ENCODE measurements at places on chromosomes 12 and 14.

DNA sequence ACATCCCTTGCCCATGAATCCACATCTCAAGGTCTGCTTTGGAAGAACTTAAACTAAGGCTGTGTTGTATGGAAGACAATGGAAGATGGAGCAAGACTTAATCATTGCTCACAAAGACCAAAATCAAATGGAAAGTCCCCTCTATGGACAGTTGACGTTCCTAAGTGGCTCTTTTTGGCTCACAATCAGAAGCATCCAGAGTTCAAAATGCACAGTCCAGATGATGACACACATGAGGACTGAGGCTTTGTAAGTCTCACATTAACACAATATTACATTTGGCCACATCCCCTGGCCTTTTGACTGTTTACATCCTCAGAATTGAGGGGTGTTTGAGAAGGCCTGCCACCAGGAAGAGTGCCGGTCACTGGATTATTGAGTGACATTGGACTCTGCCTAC, 122.3 kb upstream of the CPM start:
- DNase-seq = no peak

GRCh38 chr12:79737875-79738718, 47.3 kb upstream of the PAWR start:
- peak; percentile 40 for DNase-seq

GRCh38 chr12:12016284-12017100, 54.2 kb upstream of the BCL2L14 start:
- DNase-seq = no peak

DNA sequence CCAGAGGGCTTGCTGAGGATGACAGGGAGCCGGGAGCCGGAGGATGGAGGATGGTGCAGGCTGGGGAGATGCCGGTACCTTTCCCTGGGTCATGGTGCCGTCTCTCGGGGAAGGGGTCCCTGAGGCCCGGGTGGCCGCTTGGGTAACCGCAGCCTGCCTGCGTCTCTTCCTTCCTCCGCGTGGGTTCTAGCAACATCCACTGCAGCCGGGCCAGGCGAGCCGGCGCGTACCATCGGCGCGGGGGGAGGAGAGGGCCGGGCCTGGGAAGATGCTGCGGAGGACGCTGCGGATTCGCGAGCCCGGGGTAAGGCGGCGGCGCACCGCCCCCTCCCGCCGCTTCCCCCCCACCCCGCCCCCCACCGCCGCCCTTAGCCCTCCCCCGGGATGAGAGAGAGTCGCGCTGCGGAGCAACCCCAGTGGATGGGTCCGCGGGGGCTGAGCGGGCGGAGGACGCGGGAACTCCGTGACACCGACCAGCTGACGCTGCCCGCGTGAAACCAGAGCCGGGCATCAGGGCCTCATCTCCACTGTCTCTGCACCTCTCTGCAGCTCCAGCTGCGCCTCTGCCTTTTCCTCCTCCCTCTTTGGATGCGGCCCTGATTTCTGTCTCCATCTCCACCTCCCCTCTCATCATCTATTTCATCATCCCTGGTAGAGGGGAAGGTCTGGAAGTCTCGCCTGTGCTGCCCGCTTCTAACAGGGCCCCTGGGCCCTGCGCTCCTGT, at the start of gene FAIM2:
FAIM2 (minus strand) TSS at position 201 of the 724 bp plus-strand sequence; CDS start at position 93, 108 bp downstream.
- peak; percentile 19 for DNase-seq

DNA sequence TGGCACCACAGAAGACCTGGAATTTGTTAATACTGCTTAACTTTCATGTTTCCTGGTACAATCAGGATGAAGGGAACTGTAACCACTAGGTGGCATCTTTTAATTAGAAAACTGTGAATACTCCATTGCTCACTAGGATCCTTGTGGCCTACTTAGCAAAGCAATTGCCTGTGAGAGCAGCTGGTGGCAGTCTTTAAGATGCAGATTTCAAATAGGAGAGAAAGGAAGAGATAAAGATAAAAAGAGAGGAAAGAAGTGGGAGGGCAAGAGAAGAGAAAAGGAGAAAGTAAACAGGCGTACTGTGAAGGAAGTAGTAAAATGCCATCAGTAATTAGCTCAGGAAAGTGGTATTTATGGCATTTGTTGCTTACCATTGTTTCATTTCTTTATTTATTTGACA, 114.5 kb downstream of the RAD51B start:
- DNase-seq = peak; percentile 40

DNA sequence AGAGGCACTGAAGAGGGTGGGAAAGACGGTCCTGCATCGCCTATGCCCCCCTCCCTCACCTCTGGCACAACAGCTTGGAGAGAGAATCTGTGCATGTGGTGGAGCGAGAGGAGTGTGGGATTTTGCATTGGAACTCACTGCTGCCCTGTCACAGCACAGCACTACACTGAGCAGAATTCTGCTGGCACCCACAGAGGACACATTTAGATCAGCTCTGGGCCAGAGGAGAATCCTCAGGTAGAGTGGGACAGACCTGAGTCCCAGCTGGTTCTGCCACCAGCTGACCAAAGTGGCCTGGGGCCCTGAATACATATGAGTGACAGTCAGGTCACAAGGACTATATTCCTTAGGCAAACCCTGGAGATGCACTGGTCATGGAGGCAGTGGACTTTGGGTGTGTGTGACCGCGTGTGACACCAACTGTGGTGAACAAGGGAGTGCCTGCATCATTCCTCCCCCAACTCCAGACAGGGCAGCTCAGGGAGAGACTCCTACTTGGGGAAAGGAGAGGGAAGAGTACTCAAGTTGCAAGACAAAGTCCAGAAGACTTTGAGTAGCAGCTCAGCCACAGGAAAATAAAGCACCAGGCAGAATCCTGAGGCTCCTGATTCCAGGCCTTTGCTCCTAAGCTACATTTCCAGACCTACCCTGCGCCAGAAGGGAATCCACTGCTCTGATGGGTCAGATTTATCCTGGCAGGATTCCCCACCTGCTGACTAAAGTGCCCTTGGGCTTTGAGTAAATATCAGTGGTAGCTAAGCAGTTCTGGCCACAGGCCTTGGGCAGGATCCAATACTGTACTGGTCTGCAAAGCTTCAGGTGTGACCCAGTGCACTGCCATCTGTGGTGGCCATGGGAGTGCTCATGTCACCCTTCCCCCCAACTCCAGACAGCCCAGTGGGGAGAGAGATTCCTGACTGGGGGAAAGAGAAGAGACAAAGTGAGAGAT, 10.6 kb upstream of the ACOT1 start:
- no peak for DNase-seq

DNA sequence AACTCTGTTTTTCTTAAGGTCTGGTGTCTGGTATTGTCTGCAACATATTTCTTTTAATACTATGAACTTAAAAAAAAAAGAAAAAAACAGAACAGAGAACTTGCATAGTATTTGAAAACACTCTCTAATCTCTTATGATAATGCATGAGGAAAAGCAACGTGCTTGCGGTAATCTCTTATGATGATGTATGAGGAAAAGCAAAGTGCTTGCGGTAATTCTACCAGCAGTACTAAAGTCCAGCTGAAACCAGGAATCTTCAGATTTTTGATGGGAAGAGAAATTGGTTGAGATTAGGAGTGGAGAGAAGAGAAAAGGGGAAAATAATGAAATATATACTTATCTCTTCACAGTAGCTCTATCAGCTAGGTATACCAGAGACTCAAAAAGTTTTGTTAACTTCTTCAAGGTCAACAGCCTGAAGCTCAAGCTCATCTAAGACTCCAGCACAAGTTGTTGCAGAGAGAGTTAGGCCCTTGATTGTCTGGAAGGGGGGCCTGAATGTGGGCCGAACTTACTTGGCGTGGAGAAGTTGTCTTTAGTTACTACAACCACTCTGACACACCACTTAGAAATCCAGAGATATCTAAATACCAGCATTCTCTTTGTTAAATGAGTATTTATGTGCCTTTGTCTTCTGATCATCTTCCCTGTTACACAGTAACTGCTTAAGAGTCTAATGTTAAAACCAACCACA, 240.4 kb downstream of the PRKD1 start:
- DNase-seq = no peak

GRCh38 chr14:24699052-24699451, 65.1 kb upstream of the GZMB start:
- peak; percentile 48 for DNase-seq

GRCh38 chr14:39492267-39492666, 60.0 kb upstream of the FBXO33 start:
- no peak for DNase-seq

- DNase-seq = peak; percentile 8
Observed at GRCh38 chr12:112170376-112170775, 45.0 kb downstream of the TRAFD1 start.

GRCh38 chr14:105199093-105199492, 18.0 kb upstream of the NUDT14 start:
- DNase-seq = no peak

DNA sequence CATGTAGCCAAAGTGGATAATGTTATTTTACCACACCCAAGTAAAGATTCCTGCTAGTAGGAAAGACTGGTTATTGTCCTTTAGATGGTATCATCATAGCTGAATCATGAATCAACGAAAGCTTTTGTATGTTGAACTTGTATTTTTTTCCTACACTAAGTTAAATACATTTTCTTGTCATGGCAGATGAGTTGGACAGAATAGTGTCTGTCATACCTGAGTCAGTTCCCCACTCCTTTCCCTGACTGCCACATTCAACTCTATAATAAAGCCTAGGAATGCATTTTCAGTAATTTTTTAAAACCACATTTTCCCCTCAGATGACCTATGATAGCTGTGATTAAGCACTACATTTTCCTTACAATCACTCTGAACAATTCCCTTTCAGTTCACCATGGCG, 9.3 kb upstream of the PTHLH start:
- DNase-seq = no peak

DNA sequence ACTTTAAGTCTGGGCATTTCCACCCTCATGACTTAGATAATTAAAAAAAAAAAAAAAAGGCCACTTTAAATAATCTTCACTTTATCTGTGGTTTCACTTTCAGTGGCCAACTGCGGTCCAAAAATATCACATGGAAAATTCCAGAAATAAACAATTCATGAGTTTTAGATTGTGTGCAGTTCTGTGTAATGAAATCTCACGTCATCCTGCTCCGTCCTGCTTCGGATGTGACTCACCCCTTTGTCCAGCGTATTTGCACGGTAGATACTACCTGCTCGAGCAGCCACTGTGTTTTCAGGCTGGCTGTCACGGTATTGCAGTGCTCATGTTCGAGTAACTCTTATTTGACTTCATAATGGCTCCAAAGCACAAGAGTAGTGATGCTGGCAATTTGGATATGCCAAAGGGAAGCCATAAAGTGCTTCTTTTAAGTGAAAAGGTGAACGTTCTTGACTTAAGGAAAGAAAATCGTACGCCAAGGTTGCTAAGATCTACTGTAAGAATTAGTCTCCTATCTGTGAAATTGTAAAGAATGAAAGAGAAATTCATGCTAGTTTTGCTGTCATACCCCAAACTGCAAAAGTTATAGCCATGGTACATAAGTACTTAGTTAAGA, 2.4 kb downstream of the E2F7 start:
- DNase-seq = no peak

DNA sequence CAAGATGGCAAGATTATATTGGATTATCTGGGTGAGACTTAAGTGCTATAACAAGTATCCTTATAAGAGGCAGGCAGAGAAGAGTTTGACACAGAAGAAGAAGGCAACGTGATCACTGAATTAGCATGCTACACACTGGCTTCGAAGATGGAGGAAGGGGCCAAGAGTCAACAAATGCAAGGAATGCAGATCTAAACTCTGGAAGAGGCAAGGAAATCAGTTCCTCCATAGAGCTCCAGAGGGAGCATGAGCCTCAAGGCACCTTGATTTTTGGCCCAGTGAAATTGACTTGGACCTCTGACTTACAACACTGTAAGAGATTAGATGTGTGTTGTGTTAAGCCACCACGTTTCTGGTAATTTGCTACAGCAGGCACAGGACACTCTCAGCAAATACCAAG, 536.4 kb upstream of the SEL1L start:
- DNase-seq = no peak

DNA sequence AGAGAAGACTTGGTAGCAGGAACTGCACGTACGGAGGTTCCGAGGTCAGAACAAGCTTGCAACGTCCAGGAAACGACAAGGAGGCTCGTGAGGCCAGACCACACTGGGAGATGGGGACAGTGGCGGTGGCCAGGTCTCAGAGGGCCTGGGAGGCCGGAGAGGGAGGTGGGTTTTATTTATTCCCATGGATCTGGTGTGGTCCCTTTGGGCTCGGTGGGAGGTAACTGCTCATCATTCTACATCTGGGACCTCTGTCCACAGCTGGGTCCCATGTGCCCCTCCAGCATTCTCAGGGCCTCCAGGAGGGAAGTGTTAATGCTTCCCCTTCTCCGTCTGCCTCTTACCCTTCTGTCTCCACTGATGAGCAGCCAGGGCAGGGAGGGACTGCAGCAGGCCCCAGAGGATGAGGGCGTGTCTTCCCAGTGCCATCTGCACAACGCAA, 35.7 kb upstream of the NCOR2 start:
- no peak for DNase-seq

- no peak for DNase-seq
Observed at GRCh38 chr12:50925920-50926319, 26.4 kb upstream of the HIGD1C start.

DNA sequence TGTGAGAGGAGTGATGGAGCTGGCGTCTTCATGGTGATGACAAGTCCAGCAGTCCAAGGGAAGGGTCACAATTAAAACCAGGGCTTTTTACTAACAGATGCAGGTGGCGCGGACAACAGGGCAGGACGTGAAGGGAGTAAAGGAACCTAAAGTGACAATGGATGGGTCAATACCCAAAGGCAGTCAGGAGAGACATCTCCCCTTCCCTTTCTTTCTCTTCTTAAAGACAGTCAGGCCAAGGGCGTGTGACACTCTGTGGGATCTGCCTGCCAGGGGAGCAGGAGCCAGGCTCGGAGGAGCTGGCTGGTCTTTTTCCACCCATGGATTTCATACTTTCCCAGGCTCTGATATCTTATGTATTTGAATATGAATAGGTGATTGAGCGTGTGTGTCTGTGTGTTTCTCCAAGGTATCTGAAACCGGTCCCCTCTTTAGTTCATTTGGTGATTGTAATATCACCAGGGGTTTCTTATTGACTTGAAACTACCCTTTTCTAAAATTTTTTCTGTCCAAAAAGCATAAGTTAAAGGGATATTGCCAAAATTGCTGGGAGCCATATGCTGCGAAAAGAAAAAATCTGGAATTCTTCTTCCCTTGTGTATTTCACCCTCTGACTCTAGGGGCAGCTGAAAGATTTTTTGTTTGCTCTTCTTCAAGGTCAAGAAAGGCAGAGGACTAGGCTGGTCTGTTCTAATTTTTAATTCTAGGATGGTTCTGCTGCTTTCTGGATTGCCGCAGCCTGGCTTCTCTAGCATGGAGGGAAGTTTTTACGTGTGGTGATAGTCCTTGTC, 61.8 kb downstream of the FBXL14 start:
- no peak for DNase-seq

- DNase-seq = no peak
Observed at GRCh38 chr12:2583091-2583497, 211.7 kb upstream of the FKBP4 start.

DNA sequence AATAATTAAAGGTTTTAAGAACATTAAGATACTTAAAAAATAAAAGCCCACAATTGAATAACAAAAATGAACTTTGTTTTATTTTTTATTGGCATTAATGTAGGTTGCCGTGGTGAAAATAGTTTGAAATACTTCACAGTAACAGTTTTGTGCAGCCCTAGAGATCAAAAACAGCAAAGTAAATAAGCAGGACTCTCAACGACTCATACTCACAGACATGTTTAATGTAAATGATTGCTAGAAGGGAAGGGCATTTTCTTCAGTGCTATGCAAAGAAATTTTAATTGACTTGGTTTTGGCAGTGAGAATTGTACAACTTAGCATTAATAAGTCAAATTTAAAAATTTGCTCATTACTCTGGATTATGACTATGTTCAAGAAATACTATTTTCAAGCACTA, 16.0 kb downstream of the TRMT5 start:
- DNase-seq = no peak

GRCh38 chr12:90355711-90356355, 599.1 kb downstream of the CCER1 start:
- no peak for DNase-seq

GRCh38 chr12:107557026-107557425, 128.6 kb upstream of the PWP1 start:
- no peak for DNase-seq

Data from naive B cell (primary cell).